ENCODE measurements at places on chromosomes 7 and 10.

DNA sequence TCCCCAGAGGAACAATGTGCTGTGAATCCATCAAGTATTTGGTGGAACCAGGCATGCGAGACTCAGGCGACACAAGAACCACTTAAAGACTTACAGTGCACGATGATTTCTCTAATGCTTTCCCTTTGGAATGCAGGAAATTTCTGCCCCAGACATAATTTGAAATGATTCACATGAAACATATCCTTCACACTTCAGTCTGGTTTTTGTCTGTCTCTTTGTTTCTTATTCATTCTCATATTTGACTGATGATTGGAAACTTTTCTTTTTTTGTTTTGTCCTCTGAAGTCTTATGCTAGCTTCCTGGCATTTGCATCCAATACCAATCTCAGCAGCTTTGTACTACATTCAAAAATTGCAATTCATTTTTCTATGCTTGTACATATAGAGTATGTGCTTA is 502.8 kb downstream of the PHTF2 start:
- DNase-seq: no peak

DNA sequence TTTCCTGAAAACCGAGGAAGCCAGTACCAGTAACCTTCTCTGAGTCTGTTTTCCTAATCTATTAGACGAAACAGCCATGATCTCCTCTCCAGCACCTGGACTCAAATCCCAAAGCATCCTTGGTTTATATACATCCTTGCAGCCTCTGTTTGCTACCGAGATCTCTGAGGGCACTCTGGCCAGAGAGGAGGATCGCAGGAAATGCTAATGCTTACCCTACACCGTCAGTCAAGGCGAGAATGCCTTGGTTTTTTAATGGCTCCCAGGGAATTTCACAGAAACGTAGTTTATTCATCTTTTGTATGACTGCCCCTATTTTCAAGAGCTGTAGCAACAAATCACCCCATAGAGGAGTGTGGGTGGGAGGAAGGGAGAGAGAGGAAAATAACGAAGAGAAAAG is 91.5 kb upstream of the CALN1 start:
- no peak for DNase-seq

DNA sequence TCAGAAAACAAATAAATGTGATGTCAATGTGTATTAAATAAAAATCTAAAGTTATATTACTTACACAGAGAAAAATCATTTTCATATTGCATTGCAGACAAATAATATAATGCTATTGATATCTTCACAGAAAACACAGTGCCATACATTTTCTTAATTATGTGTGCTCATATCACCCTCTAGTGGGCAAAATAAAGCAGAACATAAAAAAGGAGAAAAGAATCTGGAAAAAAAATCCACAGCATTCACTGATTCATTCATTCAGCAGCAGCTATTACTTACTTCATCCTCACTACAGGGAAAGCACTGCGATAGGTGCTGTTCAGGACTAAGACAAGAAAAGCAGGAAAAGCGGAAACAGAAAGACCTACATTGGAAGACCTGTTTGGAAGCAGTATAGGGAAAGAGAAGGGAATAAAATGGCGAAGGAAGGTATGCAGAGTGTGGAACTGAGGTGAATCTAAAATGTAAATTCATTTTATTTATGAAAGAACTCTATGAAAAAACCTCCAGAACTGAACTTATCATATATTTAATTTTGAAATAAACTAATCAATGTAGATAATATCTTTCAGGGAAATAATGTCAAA is 73.2 kb downstream of the POT1 start:
- DNase-seq: peak; percentile 8

DNA sequence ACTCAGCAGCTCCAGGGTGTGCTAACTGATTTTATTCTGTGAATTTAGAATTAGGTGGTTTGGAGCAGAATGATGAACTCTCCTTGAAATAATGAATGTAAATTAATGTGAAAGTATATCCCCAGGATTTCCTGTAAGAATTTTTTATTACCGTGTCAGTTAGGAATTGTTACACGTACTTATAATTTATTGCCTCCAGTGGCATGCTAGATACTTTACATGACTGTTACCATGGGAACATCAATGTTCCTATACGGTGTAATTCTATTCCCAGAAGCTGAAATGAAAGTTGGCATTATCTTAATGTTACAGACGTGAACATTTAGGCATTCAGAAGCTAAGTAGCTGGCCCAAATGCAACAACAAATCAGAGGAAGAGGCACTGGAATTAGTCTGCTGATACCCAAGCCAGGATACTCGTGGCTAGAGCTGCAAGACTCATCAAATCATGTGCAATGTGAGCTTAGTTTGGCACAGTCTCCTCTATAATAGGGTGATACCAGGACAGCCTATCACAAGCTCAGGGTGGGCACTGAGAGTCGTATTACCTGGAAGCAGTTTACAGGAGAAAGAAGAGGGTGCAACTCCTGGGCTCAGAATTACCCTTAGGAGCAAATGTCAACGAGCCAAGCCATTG is 30.0 kb upstream of the PRKAR2B start:
- DNase-seq: no peak

DNA sequence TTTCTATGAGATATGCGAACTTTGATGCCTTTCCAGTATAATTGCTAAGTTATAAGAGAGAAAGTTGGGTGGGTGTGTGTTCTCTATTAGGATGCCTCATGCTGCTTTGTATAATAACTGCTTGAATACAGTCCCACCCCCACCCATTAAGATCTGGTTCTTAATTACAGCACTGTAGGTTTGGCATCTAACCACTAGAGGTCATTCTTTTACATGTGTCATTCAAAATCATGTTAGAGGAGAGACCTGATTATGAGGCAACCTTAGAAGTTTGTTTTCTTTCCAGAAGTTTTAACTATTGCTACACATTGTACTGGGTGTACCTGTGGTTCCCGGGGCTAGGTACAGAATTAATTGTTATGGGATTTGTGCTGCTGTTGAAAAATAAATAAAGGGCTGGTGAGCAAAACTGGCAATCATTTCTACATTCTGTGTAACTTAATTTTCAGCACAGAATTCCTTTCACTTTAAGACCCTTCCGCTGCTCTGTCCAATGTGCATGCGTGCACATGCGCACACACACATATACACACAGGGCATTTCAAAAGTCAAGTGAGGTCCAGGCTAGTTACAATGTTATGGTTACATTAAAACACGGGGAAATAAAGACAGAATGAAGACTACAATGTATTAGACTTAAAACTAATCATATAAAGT is 1156.3 kb downstream of the SORCS3 start:
- DNase-seq: peak; percentile 18

GRCh38 chr10:61016007-61016406 is 72.0 kb upstream of the RHOBTB1 start:
- DNase-seq: no peak

Measured in GM10248 (cell line).